Stimulated activated CD8-positive, alpha-beta memory T cell treated with anti-CD3 and anti-CD28 coated beads, Interleukin-15, amount 100 ng/mL, for 48 hours (primary cell): ENCODE measurements at places on chromosomes 3 and 15.

DNA sequence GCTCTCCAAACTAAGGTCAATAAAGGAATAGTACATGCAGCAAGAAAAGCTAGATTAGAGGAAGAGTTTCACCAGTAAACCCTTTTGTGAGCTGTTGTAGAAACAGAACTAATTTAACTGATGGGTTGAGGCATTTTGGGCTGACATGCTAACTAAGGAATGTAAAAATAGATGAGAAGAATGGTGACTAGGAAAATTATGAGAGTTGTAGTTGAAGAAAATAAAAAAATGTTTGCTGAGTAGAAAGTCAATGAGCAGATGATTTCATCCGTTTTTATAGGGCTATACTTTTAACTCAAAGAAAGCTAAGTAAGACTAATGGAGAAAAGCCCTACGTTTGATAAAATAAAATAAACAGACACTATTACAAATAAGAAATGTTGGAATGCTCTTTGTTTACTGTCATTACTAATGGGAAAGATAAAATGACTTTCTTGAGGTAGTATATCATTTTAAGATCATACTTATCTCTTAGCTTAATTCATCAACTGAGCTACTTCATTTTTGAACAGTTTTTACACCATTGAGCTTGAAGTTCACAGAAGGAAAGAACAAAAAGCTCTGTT lies 209.4 kb upstream of the DPH6 start:
- DNase-seq: no peak

DNA sequence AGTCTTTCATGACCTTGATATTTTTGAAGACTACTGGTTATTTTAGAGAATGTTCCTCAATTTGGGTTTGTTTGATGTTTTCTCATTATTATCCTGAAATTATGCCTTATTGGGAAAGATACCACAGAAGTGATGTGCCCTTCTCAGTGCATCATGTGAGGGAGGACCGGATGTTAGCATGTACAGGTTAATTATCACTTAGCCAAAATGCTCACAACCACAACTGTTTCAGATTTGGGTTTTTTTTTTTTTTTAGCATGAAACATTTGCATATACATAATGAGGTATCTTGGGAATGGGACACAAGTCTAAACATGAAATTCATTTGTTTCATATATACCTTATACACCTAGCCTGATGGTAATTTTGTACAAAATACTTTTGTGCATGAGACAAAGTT lies 59.8 kb downstream of the PIK3R4 start:
- DNase-seq: no peak

DNA sequence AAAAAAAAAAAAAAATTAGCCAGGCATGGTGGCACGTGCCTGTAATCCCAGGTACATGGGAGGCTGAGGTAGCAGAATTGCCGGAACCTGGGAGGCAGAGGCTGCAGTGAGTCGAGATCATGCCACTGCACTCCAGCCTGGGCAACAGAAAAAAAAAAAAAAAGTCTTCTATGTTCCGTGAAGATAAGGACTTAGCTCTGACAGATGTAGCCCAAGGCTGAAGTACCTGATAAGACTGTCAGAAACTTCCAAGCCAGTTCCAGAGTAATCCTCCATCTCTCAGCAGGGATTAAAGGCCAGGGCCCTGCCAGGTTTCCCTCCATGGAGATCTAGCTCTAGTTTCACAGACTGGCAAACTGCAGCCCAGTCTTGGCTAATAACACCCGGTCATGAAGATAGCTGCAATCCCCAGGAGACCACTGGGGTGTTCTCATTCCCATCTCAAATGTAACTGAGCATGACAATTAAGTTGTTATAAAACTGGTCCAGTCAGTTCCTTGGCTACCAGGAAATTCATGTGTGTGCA lies 8.5 kb downstream of the CDCP1 start:
- no peak for DNase-seq

DNA sequence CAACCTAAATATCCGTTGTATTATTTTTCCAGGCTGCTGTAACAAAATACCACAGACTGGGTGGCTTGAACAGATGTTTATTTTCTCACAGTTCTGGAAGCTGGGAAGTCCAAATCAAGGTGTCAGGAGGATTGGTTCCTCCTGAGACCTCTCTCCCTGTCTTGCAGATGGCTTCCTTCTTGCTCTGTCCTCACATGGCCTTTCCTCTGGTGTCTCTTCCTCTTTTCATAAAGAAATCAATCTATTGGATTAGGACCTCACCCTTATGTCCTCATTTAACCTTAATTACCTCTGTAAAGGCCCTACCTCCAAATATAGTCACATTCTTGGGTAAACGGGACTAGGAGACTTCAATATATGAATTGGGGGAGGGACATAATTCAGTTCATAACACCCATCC lies 89.2 kb upstream of the PLCL2 start:
- DNase-seq: no peak

- DNase-seq: no peak
Observed at GRCh38 chr15:100468285-100468684, 60.5 kb downstream of the CERS3 start.
